ENCODE measurements at places on chromosomes 4 and X.

GRCh38 chrX:367349-367748, 19.4 kb downstream of the PPP2R3B start:
- no peak for DNase-seq

DNA sequence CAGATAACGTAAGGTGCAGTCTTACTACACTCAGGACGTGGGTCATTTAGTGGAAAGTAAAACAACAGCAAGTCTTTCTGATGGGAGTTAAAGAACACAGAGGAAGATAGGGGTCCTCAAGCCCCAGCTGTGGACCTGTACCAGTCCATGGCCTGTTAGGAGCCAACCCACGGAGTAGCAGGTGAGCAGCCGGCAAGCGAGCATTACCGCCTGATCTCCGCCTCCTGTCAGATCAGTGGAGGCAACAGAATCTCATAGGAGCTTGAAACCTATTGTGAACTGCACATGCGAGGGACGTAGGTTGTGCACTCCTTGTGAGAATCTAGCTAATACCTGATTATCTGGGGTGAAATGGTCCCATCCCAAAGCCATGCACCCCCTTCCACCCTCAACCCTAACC, 1180.8 kb downstream of the FSTL5 start:
- DNase-seq = no peak

- DNase-seq = peak; percentile 82
These were observed 66.1 kb downstream of the SOWAHB start for GRCh38 chr4:76831711-76832373.

DNA sequence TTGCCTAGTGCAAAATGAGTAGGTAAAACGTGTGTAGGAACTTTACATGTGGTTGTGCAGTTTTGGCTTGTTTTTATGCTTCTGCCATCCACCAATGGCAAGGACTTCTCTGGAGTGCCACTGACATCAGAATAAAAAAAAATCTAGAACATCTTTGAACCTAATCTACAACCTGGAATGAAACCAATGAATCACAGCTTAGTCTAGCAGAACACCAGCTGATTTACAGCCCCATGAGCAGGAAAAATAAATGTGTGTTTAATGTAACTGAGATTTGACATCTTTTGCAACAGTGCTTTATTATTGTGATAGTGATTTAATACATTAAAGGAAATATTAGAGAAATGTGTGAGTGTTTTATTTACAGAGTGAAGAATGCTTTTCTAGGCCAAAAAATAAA, 995.1 kb downstream of the PCDH7 start:
- no peak for DNase-seq

Data from renal pelvis (tissue), 12 donors.